ENCODE measurements at places on chromosomes 13 and 19. TPM values are rescaled to one million over a fixed set of nuclear protein-coding genes. Genes with fewer than 3 reads are reported as not detected.

DNA sequence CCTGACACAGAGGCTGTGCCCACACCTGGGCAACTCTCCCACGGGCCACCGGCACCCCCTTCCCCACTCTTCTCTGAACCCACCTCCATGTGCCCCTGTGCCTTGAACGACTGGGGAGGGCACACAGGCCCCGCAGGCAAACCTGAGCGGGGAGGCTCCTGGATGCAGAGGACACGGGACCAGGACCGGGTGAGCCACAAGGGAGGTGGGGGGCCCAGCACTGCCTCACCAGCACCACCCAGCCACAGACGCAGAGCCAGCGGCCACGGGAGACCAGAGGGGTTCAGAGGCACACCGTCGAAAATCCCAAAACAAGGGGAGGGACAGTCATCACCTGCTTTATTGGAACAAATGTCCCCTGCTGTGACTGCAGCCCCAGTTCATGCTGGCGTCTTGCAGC lies 49.4 kb downstream of the STK24 start:
- H3K27ac ChIP-seq = no peak overlapping the region
- no peaks in the 10 kb centered on the region for H3K27me3 ChIP-seq
- no peak overlapping the region for H3K4me3 ChIP-seq
- no peaks in the 10 kb centered on the region for H3K4me1 ChIP-seq
- DNase-seq = no peak
- H3K36me3 ChIP-seq = no peaks in the 10 kb centered on the region

DNA sequence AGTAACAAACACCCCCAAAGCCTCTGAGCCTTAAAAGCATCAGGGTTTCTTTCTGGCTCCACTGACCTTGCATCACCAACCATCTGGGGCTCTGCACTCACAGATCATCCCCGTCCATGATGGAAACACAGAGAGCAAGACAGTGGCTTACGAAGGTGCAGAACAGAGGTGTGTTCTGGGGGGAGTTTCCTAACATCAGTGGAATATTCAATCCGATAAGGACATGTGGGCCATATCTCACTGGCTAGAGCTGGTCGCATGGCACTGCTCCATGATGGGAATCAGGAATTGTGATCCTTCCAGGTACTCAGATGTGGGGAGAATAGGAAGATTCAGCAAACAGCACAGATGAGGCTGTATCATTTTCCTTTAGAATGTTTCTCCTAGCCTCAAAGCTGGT lies 457.2 kb downstream of the IRS2 start:
- H3K27me3 ChIP-seq = no peaks in the 10 kb centered on the region
- no peaks in the 10 kb centered on the region for H3K4me1 ChIP-seq
- no peak overlapping the region for H3K4me3 ChIP-seq
- no peak for DNase-seq
- H3K27ac ChIP-seq = no peak overlapping the region

DNA sequence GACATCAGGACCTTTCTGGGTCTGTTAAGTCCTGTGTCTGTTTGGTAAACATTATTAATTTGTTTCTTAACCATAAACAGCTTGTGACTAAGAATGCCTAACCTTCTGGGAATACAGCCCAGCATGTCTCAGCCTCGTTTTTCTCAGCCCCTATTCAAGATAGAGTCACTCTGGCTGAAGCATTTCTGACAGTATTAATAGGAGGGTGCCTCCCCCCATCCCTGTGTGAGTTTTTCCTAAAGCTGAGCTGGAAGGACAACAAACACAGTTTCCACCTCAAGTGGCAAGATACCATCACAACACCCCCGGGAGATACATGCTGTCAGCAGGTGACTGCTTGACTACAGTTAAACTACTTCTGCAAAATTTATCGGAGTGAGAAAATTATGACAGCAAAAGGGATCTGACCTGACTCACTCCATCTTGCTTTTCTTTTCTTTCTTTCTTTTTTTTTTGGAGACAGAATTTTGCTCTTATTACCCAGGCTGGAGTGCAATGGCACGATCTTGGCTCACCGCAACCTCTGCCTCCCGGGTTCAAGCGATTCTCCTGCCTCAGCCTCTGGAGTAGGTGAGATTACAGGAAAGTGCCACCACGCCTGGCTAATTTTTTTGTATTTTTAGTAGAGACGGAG lies 59.3 kb upstream of the ABCC4 start:
- no peaks in the 10 kb centered on the region for H3K4me1 ChIP-seq
- DNase-seq = no peak
- H3K4me3 ChIP-seq = no peak overlapping the region
- H3K36me3 ChIP-seq = no peaks in the 10 kb centered on the region
- no peaks in the 10 kb centered on the region for H3K27me3 ChIP-seq

DNA sequence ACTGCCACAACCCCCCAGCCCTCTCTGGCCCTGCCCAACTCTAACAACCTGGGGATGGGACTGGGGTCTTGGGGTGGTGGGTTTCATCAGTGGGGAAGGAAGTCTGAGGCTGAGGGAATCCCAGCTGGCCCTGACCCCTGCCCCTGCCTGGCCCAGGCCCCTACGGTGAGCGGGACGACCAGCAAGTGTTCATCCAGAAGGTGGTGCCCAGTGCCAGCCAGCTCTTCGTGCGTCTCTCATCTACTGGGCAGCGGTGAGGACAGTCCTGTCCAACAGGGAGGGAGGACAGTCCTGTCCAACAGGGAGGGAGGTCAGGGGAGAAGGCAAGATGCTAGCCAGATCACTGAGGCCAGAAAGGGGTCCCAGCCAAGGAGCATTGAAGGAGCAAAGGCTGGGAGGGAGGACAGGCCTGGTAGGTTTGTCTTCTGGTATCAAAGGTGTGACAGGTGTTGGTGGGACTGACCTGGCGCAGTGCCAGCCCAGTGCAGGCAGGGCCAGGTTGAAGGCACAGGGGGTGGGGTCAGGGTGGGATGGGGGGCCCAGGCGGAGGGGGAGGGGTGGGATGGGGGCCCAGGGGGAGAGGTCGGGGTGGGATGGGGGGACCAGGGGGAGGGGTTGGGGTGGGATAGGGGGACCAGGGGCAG lies 12.1 kb upstream of the LTBP4 start:
- no peak overlapping the region for H3K27ac ChIP-seq
- no peaks in the 10 kb centered on the region for H3K27me3 ChIP-seq
- DNase-seq = no peak
- no peaks in the 10 kb centered on the region for H3K4me1 ChIP-seq

DNA sequence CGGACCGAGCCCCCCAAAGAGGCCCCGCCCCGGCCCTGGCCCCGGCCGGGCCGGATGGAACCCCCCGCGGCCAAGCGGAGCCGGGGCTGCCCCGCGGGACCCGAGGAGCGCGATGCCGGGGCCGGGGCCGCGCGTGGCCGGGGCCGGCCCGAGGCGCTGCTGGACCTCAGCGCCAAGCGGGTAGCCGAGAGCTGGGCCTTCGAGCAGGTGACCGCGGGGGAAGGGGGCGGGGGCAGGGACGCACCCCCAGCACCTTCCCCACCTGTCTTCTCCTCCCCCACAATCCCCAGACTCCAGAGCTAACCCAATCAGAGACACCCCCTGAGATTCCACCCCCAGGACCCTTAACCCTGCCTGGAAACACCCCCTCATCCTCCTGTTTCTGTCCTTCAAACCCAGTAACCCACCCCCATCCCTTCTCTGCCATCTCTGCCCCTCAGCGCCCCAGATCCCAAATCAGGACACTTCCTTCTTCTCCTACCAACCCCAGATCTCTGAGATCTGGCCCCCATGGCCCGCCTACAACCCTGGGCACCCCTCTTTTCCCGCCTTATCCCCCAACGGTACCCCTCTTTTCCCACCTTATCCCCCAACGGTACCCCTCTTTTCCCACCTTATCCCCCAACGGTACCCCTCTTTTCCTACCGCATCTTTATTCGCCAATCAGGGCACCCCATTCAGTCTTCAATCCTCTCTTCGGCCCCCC lies 505 bp downstream of the ZSWIM4 start:
- peak; percentile 32 for DNase-seq
- no peaks in the 10 kb centered on the region for H3K36me3 ChIP-seq
- H3K4me3 ChIP-seq = peak overlapping the region; percentile 69
- H3K27ac ChIP-seq = peak overlapping the region; percentile 74
- no peaks in the 10 kb centered on the region for H3K27me3 ChIP-seq

DNA sequence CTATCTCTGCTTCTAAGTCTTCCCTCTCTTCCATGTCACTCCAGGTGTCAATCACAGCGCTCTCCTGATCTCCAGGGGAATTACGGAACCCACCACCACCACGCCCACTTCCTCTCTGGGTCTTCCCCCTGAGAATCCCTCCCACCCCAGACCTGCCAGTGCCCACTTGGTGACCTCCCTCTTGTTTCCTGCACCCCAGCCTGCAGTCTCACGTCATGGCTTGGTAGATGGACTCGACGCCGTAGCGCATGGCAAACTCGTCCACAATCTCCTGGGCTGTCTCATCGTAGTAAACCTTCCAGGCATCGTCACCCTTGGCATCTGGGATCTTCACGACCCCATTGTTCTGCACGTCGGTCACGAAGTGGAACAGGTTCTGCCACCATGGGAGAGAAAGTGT lies 47.0 kb downstream of the UNC13A start:
- no peaks in the 10 kb centered on the region for H3K27me3 ChIP-seq
- no peaks in the 10 kb centered on the region for H3K4me1 ChIP-seq
- no peak overlapping the region for H3K4me3 ChIP-seq
- no peak overlapping the region for H3K27ac ChIP-seq
- no peak for DNase-seq
- no peaks in the 10 kb centered on the region for H3K36me3 ChIP-seq

GRCh38 chr19:7418596-7418995 lies 69.9 kb downstream of the ARHGEF18 start:
- no peaks in the 10 kb centered on the region for H3K4me1 ChIP-seq
- no peak overlapping the region for H3K4me3 ChIP-seq
- no peaks in the 10 kb centered on the region for H3K36me3 ChIP-seq
- H3K27me3 ChIP-seq = no peaks in the 10 kb centered on the region

DNA sequence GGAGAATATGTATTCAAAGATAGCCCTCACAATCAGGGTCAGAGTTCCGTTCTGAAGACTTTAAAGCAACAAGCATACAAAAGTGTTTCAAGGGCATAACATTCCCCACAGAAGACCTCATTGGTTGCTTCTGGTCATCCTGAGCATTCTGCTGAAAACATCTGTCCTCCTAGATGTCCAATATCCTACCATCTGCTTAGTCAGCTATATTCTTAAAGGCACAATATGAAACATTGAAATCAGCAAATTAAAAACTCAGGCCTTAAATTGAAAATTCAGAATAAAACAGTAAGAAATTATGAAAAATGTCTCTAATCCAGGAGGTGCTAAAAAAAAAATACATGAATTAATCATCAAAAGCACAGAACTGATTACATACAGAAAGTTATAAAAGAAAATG lies 1491.2 kb upstream of the PRR20A start:
- no peak for DNase-seq
- H3K27ac ChIP-seq = no peak overlapping the region
- H3K27me3 ChIP-seq = no peaks in the 10 kb centered on the region
- no peaks in the 10 kb centered on the region for H3K4me1 ChIP-seq

DNA sequence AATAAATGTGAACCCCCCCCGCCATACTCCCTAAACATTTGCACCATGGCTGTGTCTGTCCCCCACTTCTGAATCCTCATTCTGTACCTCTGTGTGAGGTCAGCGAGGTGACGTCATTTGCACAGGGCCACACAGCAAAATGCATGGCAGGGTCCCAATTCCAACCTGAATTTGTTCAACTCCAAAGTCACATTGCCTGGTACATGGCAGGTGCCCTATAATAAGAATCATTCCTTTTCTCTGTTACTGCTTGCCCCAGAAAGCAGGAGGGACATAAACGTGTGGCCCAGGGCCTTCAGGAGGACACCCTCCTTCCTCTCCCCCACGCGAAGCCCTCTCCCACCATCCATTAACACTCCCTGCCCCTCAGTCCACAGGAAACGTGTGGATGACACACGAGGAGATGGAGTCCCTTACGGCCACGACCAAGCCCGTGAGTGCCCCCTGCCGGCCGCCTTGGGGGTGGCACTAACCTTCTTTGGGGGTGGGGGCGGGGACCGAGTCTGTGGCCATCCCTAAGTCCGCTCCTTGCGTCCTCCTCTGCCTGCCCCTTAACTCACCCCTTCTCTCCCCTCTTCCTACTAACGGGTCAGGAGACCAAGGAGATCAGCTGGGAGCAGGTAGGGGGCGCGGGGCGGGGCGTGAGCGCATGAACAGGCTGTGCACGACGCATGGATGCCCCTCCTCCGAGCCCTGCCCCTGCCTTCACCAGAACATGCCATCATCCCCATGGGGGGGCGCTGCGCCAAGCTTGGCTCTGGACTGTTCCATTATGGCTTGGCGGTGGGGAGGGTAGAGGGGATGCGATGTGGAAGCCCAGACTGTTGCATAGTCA lies 9.4 kb downstream of the HRC start:
- H3K4me3 ChIP-seq = peak overlapping the region; percentile 23
- H3K36me3 ChIP-seq = no peaks in the 10 kb centered on the region
- H3K27ac ChIP-seq = no peak overlapping the region
- no peaks in the 10 kb centered on the region for H3K4me1 ChIP-seq
- H3K27me3 ChIP-seq = no peaks in the 10 kb centered on the region

- no peaks in the 10 kb centered on the region for H3K4me1 ChIP-seq
- H3K4me3 ChIP-seq = no peak overlapping the region
- no peak overlapping the region for H3K27ac ChIP-seq
- H3K36me3 ChIP-seq = no peaks in the 10 kb centered on the region
- no peak for DNase-seq
Observed at GRCh38 chr13:25840261-25840660, 211.6 kb downstream of the SHISA2 start.

GRCh38 chr19:36528194-36528920 lies at the start of gene ZNF260:
Gene ZNF260 (minus strand): TSS chr19:36528271. CDS start chr19:36515238, 13,033 bp downstream.
- H3K27ac ChIP-seq = peak within 1 kb of the TSS; percentile 74
- H3K4me1 ChIP-seq = no peaks in the 10 kb centered on the region
- H3K36me3 ChIP-seq = no peaks in the 10 kb centered on the region
- DNase-seq = peak; percentile 97
- no peaks in the 10 kb centered on the region for H3K27me3 ChIP-seq

DNA sequence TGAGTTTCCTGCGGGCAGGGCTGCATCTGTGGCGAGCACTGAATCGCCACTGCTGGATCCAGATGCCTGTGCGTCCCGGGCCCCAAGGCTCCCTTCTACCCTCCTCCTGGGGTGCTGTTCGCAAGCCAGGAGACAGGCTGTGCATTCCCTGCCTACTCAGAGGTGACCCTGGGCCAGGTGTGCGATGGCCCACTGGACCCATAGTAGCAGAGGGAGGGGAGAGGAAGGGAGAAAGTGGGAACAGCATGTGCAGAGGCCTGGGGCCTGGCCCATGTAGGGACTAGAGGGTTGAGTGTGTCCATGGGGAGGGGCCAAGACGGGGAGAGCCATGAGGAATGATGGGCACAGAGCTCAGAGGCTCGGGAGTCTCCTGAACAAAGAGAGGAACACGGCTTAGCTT lies 27.3 kb downstream of the CARM1 start:
- H3K27ac ChIP-seq = peak overlapping the region; percentile 70
- H3K27me3 ChIP-seq = no peaks in the 10 kb centered on the region
- H3K36me3 ChIP-seq = no peaks in the 10 kb centered on the region
- peaks cover 28% of the 10 kb centered on the region for H3K4me1 ChIP-seq
- DNase-seq = no peak

Gene FEM1A
- 10.4 TPM for total RNA-seq

Gene CCDC106
- total RNA-seq = 4.8 TPM

Gene DIRAS1
- 0.49 TPM for total RNA-seq

Gene OSCAR
- 1.6 TPM for total RNA-seq

Gene OXGR1
- total RNA-seq = 1.3 TPM

Gene RFPL4AL1
- total RNA-seq = not detected

Gene STAP2
- 218 TPM for total RNA-seq

Gene IRGQ
- 19.9 TPM for total RNA-seq

Gene C19orf38
- 0.77 TPM for total RNA-seq

Gene LILRB2
- 1.3 TPM for total RNA-seq

Gene PRR20B
- total RNA-seq = not detected

Gene OR7G2
- not detected for total RNA-seq

Gene ZNF729
- not detected for total RNA-seq

All from colonic mucosa (tissue), 4 donors.